ENCODE measurements at places on chromosomes 5 and 9.

GRCh38 chr5:916441-917293 is 24.0 kb downstream of the TRIP13 start:
- no peak for DNase-seq

DNA sequence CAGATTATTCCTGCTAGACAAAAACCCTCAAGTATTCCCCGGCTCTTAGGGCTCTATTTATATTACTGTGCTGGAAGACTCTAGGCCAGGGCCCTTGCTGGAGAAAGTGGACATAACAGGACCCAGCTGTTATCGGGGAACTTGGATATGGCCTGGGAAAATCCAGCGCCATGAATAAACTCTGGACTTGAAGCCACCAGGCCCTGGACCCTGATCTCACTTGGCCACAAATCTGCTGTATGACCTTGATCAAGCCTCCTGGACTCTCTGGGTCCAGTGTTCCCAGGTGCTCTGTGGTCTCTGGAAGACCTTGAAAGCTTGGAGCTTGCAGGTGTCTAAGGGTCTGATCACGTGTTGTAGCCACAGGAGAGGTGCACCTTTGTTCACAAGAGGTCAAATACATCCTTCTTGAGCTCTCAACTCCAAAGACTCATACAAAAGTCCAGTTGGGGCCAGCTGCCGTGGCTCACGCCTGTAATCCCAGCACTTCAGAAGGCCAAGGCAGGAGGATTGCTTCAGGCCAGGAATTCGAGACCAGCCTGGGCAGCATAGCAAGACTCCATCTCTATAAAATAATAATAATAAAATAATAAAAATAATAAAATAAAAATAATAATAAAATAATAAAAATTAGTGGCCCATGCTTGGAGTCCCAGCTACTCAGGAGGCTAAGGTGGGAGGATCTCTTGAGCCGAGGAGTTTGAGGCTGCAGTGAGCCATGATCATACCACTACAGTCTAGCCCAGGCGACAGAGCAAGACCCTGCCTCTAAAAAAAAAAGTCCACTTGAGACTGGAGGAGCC is 26.5 kb downstream of the COL27A1 start:
- DNase-seq, result no peak

DNA sequence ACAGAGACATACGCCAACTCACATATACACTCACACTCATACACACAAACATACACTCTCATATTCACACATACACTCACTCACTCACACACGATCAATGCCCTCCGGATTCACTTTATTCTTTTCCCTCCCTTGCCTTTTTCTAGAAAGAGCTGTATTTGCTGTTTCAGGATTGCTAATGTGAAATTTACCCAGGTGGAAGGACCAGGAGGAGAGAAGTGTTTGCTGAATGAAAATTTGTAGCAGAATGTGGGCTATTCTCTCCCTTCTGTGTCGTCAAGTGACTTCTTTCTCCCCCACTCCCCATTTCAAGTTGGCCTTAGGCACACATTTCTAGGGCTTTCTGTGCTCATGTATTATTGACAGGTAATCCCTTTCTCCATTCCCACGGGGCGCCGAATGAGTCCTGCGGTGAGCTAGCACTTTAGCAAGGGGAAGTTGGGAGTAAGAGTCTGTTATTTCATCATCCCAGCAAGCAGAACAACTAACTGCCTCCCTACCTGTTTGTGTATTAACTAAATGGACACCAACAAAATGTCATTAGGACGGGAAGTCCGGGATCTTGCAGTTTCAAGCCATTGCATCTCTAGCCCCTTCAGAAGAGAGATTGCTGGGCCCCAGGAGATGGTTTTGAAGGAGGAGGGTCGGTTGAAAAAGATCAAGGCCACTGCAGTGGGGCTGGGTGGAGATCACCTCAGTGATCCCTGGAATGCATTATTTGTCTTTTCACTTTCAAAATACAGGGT is 97.1 kb upstream of the TAF11L2 start:
- DNase-seq, result no peak

GRCh38 chr5:37132646-37133045 is 116.5 kb downstream of the CPLANE1 start:
- no peak for DNase-seq

GRCh38 chr5:169609716-169610115 is 26.1 kb downstream of the SPDL1 start:
- no peak for DNase-seq

- no peak for DNase-seq
Measured at GRCh38 chr5:167915237-167915636, 376.2 kb upstream of the WWC1 start.

- DNase-seq, result no peak
Measured at GRCh38 chr9:30140407-30140806, 2244.0 kb upstream of the ACO1 start.

- no peak for DNase-seq
Measured at GRCh38 chr9:21804331-21804730, 1.9 kb downstream of the MTAP start.

DNA sequence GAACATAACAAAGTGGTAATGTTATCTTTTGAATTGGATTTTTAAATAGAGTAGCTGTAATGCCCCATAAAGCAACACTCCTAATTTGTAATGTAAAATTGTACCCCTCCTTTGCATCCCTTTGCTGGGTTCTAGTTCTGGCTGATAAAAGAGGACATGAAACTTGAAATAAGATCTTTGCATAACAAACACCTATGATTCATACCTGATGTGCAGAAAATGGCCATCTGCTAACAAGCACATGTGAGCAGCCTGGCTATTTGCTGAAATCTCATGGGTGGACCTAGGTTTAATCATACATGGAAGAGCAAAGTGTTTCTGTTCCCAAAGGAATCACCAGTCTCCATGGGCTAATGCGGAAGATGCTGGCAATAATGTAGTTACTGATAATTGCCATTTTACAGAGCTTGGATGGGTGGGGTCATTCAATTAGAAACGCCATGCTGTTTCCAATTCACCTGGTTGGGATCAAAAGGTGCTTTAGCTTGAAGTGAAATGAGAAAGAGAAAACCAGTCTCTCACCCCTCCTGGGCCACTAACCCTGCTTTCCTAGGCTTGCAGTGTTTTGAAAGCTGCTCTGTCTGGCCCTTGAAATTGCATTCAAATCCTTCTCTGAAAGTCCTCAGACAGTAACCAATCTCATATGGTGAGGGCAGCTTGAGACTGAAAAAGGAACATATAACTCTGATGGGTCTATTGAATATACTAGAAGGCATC is 585.1 kb downstream of the TLE4 start:
- no peak for DNase-seq

DNA sequence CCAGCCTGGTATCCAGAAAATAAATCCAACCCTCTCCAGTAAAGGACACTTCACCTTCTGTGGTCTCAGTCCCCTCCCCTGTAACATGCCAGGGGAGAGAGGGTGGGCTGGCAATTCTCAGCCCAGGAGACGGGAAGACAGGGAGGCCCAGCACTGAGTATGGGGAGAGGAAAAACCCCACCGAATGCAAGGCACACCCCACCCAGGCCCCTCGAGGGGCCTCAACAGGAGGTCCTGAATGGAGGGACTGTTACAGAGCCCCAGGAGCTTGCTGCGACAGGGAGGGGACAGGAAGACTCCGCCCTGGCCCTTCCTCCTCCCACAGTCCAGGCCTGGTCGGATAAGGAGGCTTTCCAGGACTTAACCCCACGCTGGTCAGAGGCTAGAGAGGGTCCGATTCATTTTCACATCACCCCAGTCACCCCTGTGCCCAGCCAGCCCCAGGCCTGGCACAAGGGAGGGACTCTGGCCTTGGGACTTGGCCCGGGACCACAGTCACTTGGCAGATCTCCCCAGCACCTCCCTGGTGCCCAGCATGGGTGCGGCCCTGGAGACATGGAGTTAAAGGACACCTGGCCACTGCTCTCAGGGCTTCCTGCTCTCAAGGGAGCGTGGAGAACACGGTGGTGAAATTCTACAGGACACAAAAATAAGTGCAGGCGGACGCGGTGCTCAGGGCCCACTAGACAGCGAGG is 44.9 kb upstream of the STXBP1 start:
- no peak for DNase-seq

DNA sequence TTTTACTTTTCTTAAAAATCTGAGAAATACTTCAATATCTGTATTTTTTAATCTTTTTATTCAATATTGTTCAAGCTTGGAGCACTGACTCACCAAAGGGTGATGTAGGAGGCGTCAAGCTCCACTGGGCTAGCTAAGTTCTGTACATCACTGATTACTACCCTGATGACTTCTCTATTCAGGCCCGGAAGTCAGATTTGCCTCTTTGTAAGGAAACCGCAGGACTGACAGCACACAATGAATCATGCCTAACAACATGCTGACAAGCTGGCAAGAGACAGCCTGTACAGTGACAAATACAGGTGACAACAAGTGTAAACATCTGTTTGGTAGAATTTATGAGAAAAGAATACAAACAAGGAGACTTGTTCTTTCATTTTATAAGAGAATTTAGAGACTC is 627.9 kb upstream of the RORB start:
- DNase-seq, result peak; percentile 29

- no peak for DNase-seq
Measured at GRCh38 chr9:122370869-122371755, at the start of gene PTGS1. Gene PTGS1 (plus strand): TSS chr9:122371024. CDS start chr9:122371085, 61 bp downstream.

- DNase-seq, result no peak
Measured at GRCh38 chr5:16437977-16438376, 27.6 kb downstream of the ZNF622 start.

GRCh38 chr9:75169623-75170022 is 81.3 kb downstream of the OSTF1 start:
- DNase-seq, result no peak

DNA sequence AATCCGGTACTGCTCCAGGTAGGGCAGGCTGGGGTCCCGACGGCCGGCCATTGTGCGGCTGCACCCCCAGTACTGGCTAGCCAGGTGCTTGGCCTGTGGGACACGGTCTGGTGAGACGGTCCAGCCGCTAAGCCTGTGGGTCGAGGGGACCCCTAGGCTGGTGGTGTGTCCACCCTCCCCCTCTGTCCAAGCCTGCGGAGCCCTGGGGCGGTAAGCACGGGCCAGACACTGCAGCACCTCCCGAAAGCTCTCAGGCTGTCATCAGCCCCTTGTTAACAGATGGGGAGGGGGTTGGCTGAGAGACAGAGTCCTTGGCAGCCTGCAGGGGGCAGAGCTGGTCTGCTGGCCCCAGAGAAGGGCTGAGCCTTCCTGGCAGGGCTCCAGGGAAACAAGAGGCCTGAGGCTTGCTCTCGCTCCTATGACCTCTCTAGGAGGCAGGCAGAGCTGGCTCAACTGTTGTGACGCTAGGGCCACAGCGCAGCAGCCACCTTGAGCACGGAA is 11.8 kb upstream of the MRNIP start:
- peak; percentile 3 for DNase-seq

GRCh38 chr5:127101533-127101932 is 28.2 kb upstream of the C5orf63 start:
- peak; percentile 33 for DNase-seq

DNA sequence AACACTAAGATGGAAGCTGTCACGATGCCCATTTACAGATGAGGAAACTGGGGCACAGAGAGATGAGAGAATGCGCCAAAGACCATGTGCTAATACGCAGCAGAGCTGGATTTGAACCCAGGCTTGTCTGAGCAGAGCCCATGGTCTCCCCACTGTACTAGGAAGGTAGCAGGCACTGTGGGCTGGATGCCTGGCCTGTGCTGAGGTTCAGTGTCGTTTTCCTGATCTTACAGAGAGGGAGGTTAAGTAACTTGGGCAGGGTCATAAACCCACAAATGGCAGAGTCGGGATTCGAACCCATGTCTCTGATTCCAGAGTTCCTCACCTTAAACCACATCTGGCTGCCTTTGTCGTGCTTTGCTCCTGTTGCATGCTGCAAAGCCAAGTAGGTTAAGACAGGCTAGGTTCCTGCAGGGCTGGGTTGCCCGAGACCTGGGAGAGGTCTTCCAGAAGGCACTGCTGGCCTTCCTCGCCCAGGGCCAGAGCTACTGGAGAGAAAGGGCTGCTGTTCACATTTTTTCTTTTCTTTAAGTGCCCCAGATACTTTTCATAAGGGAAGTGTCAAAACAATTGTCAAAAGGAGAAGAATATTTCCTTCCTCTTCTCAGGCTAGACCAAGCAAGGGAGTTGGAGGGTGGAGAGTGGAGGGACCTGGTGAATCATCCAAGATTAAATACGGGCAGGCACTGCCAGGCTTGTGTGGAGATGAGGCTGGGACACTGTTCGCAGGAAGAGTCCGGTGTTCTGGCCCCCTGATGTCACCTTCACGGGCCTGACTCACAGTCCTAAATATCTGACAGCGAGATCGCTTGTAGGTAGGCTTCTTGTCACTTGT is 3.2 kb downstream of the NEK6 start:
- no peak for DNase-seq

- DNase-seq, result no peak
Measured at GRCh38 chr5:114435885-114436299, 74.0 kb downstream of the KCNN2 start.

- DNase-seq, result no peak
Measured at GRCh38 chr5:140342287-140342686, 4.1 kb downstream of the HBEGF start.

GRCh38 chr9:29389421-29389820 is 1816.1 kb upstream of the C9orf72 start:
- DNase-seq, result no peak

DNA sequence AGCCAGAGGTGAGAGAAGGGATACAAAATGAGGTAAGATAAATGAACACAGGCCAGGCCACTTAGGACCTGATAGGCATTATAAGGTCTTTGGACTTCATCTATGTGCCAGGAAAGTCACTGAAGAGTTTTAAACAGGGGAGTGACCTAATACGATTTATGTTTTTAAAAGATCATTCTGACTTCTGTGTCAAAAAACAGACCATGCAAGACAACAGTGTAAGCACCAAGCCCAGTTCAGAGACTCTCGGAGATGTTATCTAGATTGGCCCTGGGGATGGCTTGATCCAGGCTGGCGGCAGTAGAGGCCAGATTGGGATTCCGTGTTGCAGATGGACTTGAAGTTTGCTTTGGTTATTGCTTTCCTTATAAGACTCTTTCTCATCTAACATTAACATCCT is 43.0 kb upstream of the DPYSL3 start:
- DNase-seq, result no peak

DNA sequence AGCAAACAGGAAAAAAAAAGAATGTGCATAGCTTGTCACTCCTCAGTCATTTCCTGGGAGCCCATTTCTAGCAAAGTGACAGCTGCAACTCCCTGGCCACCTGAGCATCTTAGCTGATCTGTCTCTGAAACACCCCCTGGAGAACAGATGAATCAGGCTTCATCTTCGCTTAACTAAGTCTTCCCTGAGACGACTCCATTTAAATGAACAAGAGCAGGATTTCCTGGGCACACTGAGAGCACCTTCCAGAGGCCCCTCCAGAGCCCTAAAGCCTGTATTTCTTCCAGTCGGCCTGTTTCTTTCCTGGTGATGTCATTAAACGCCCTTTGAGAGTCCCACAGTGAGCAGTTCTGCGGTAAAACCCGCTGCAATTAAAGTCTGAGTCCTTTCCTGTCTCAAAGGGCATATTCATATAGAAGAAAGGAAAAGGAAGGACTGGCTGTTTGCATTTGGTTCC is 13.9 kb downstream of the TGFBI start:
- DNase-seq, result no peak

DNA sequence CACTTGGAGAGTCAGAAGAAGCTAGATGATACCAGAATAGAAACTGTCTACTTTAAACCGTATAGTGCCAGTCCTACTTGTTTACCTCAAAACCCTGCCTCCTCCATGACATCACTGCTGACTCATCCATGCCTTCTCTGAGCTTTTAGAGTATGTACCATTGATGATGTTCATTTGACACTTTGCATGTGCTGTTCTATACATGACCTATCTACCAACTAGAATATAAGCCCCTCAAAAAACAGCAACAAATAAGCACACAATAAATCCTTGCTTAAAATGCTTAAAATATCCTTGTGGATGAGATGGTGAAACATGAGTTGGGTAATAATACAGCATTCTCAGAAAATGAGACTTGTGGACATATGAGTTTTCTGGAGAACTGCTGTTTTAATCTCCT is 2.6 kb downstream of the CTNNAL1 start:
- no peak for DNase-seq

All from NCI-H1092 treated with DMSO at 0.1 percent for 48 hours (cell line).